ENCODE measurements at places on chromosomes 4 and X.
A peak's percentile ranks its signal among the peaks of the same experiment; 100 is the strongest.

DNA sequence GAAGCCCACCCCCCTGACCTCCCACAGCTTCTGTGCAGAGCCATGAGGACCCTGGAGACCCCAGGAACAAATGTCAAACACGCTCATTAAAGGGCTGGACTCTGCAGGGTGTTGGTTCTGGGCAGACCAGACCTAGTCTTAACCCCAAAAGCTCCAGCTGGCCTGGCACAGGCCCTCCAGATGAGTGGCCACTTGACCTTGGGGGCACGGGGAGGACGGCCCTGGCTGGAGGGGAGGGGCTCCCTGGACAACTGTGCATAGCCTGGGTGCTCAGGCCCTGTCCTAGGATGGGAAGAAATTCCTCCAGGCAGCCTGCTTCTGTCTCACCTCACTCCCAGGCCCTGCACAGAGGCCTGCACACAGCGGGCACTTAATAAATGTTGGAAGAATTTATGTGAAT is 9.4 kb downstream of the ADRA2C start:
- no peak for DNase-seq

DNA sequence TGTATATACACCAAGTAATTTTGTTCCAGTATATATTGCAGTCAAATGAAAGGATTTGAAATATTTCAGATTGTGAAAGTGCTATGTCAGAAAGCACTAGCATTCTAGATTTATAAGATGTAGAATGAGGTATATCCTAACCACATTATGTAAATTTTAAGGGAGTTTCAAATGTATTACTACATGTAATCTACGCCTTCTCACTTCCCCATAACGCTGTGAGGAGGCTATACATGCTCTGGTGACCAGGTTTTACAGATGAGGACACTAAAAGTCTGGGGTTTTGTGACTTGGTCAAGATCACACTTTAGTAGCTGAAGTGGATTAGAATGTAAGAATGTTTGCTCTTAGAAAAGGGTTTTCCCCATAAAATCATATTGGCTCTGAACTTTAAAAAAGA is 8.1 kb downstream of the ENPEP start:
- DNase-seq, result no peak

- no peak for DNase-seq
These were observed 193.5 kb downstream of the CFAP299 start for GRCh38 chr4:80529026-80529425.

- peak; percentile 44 for DNase-seq
These were observed 83.0 kb downstream of the AFF1 start for GRCh38 chr4:87017580-87018342.

GRCh38 chr4:48891028-48891619 is 15.4 kb downstream of the OCIAD2 start:
- no peak for DNase-seq

DNA sequence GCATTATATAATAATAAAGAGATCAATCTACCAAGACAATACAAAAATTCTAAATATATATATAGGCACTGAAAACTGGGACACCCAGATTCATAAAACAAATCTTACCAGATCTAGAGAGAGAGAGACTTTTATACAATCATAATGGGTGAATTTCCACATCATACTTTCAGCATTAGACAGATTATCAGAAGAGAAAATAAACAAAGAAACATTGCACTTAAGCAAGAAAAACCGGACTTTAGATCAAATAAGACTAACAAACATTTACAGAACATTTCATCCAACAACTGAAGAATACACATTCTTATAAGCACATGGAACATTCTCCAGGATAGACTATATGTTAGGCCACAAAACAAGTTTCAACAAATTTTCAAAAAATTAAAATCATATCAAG is 245.1 kb downstream of the INPP4B start:
- no peak for DNase-seq

DNA sequence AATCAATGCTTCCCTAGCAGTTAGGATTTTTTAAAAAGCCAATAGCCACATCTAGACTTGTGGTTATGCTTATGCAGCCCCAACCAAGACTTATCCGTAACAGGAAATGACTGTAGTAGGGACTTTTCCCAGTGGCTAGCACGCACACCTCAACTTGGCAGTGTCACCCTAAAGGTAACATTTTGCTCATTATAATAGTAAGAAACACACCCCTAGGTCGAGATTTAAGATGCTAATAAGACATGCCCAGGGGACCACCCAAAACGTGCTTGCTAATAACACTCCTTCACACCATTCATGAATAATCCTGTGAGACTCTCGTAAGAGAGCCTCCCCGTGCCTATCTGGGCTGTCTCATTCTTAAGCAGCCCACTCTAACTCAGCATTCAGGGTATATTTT is 195.3 kb downstream of the CHIC1 start:
- DNase-seq, result no peak

- DNase-seq, result no peak
These were observed 1.7 kb downstream of the NSD2 start for GRCh38 chr4:1872870-1873269.

- DNase-seq, result no peak
These were observed 58.6 kb upstream of the P2RY10 start for GRCh38 chrX:78886550-78886949.

DNA sequence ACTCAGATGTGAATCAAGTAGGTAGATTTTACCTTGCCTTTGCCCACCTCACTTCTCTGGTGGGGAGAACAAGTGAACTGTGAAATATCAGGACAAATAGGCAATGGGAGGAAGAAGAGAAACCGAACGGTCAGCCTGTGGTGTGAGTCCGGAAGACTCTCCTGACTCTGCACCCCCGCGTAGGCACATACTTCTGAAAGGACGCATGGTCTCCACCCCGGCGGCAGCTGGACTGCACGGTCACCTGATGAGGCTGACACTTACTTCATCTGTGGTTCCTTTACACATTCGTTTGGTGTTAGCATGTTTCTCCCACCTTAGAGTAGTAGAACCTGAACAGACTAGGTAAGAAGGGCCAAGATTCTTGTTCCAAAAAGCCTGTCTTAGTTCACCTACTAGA is 58.4 kb downstream of the NELFA start:
- no peak for DNase-seq

- DNase-seq, result no peak
These were observed 18.0 kb downstream of the GC start for GRCh38 chr4:71765821-71766383.

GRCh38 chrX:75156531-75156945 is 455 bp upstream of the ABCB7 start:
- peak; percentile 3 for DNase-seq

- no peak for DNase-seq
These were observed 241.4 kb upstream of the ARHGAP24 start for GRCh38 chr4:85233516-85233915.

DNA sequence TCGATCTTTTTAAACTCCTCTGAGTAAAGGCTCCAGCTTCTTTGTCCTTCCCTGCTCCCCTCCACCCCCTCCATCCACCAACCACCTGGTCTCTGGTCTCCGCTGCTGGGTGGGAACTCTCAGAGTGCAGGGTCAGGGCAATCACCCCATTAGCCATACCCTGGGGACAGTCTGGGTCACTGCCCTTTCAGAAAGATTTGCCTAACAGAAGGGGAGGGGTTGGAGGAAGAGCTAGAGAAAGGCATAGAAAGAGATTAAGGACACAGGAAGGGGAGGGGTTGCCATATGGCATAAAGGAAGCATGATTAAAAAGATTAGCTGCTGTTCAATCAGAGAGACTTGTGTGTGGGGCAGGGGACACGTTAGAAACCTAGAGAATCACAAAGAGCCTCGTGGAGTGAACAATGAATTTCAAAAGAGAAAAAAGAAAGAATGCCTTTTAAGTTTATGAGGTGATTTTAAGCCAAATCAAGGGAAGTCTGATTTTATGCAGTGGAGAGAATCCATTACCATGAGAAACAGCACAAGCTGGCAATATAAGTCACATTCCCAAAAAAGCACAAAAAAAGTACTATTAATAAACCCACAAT is 115.5 kb upstream of the ACSL4 start:
- peak; percentile 70 for DNase-seq

- DNase-seq, result no peak
These were observed 7.5 kb upstream of the RUFY3 start for GRCh38 chr4:70714079-70714887.

DNA sequence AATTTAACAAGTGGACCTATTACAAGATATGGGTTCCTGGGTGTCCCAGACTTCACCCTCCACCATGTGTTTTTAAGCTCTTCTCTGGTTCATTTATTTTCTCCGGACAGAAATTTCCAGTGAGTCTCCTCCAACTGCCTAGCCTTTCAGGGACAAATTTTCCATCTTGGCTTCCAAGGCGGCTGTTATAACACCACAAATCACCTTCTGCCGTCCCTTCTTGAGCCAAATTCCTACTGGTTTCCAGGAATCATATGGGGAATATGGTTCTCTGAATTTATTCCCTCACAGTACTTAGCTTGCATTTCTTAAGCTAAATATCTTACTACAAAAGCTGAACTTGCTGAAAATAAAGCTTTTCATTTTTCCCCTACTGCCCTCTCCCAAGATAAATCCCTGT is 18.8 kb downstream of the NEXMIF start:
- DNase-seq, result no peak

- no peak for DNase-seq
These were observed 391.8 kb upstream of the EPHA5 start for GRCh38 chr4:66062044-66062443.

GRCh38 chr4:120916937-120917336 is 5.6 kb downstream of the PRDM5 start:
- DNase-seq, result no peak

DNA sequence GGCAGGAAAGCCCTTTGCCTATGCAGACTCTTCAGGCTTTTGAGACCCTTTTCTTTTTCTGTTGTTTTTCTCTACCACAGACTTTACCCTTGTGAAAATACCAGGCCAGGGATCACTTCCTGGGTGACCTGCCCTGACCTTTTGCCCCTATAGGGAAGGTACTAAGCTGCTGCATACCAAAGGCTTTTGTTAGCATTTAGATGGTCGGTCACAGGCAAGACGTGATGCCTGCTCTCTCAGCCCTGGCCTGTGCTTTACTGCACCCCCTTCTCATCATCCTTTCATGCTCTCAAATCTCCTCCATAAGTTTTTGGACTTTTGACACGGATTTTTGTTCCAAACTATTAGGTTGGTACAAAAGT is 98.2 kb downstream of the ARHGAP10 start:
- DNase-seq, result no peak

DNA sequence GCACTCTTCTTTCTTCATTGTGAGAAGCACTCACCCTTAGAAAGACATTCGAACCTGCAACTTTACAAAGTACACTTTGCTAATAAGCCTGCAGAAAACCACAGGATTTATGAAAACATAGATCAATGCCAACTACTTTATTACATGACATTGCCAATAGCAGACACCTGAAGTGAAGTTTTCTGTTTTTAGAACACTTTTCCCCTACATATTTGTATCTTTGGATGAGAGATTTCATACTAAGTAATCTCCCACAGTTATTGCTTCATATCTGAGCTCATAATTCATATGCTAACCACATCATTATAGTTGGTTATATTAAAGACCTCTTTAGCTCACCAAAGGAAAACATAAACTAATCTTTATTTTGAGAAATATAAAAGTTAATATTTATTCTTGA is 276.5 kb upstream of the CTSO start:
- no peak for DNase-seq

DNA sequence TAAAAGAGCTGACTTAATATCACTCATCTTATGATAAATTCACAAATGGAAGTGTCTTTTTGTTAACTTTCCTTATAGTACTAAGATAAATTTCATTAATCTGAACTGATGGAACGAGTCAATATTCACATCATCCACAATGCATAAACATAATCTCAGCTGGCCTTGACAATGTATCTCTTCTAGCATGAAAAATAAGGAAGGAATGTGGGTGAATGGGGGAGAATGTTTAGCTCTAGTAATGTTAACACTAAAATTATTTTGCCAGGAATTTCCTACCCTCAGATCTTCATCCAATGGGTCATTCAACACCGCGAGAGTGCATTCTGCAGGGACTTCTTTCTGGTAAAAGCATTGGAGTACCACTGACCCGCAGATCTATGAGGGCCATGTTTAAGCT is 15.8 kb downstream of the TRPC3 start:
- DNase-seq, result no peak

- DNase-seq, result no peak
These were observed 23.8 kb downstream of the F9 start for GRCh38 chrX:139554376-139554775.

DNA sequence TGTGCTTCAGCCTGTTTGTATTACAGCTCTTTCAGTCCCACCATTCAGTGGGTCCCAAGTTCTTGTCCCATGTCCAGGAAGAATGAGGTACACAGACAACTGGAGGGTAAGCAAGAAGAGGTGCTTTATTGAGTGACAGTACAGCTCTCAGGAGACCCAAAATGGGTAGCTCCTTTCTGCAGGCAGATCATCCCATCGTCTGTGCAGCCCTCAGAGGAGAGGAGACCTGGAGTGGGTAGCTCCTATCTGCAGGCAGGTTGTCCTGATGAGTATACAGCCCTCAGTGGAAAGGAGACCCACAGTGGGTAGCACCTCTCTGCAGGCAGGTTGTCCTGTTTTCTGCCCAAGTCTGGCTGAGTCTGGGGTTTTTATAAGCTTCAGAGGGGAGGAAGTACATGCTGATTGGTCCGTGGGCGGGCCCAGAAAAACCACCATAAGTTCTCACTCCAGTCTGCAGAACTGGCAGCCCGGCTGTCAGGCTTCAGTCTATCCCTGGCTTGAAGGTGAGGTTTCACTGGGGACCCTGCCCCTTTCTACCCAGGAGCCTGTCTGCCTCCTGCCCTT is 18.0 kb downstream of the GRK4 start:
- DNase-seq, result no peak

GRCh38 chrX:32280489-32280888 is 930.9 kb downstream of the DMD start:
- DNase-seq, result no peak

All from CMK (cell line).